Activated CD8-positive, alpha-beta memory T cell treated with anti-CD3 and anti-CD28 coated beads, Interleukin-2, amount 10 ng/mL, durations not matched to agents 7 days and 5 days (primary cell): ENCODE measurements at places on chromosomes 16 and 17.
A peak's percentile ranks its signal among the peaks of the same experiment; 100 is the strongest.

GRCh38 chr16:71670537-71670936 is 44.6 kb downstream of the MARVELD3 start:
- DNase-seq, result no peak

DNA sequence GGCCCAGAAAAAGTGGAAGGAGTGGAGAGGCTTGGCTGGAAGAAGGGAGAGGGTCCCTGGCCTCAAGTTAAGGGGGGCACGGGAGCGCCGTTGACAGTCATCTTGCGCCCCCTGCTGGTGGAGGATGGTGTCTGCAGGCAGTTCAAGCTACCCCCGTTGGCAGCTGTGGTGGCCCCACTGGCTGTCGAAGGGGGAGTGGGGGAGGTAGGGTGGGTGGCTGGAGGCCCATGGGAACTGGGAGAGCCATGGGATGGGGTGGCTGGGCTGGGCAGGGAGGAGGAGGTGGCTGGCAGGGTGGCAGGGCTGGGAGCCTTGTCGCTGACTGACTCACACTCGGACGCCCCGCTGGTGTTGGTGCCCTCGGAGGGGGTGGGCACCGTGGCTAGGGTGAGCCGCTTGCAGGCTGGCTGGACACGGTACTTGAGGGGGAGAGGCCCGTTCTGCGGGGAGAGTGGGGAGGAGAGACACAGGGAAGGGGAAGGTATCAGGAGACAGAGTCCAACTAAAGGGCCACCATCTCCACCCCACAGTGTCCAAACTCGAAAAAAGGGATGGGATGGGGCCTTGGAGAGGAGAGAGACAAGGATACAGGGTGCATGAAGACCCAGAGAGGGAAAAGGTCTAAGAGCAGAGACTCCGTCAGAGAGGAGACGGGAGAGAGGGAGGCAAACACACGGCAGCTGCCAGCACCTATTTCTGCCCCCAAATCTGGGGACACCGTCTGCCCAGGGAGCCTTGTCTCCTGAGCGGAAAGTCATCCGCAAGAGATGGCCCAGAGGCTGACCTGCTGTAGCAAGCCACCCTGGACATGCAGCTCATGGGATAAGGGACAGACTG is 5.2 kb downstream of the CISD3 start:
- DNase-seq, result peak; percentile 77

DNA sequence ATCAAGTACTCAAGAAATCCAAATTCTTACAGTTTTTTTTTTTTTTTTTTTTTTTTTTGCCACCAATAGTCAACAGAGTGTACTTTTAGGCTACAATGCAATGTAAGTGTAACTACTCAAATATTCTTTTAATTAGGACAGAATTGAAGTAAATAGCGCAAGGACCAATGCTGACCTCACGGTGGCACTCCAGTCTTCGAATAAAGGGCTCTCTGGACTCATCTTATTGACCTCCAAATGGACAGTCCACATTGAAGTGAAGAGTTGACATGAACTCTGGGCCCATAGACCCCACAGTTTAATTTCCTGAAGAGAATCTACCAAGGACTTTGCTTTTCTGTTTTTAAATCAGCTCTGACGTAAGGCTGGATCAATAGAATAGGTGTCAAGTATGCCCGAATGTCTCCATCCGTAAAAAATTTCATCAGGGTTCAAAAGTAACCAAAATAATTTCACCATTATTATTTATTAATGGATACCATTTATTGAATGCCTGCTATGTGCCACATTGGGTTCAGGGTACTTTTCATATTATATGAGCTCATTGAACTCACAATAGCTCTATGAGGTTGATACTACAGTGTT is 7.3 kb upstream of the DDX52 start:
- DNase-seq, result no peak

GRCh38 chr16:55588799-55589198 is 22.3 kb downstream of the CAPNS2 start:
- no peak for DNase-seq

- peak; percentile 77 for DNase-seq
Observed at GRCh38 chr16:1003391-1004347, 22.1 kb downstream of the SOX8 start.
